Stromal cell of bone marrow (primary cell): ENCODE measurements at places on chromosomes 3 and 15.

- DNase-seq, result no peak
These were observed 9.3 kb downstream of the PSTPIP1 start for GRCh38 chr15:77004189-77004588.

DNA sequence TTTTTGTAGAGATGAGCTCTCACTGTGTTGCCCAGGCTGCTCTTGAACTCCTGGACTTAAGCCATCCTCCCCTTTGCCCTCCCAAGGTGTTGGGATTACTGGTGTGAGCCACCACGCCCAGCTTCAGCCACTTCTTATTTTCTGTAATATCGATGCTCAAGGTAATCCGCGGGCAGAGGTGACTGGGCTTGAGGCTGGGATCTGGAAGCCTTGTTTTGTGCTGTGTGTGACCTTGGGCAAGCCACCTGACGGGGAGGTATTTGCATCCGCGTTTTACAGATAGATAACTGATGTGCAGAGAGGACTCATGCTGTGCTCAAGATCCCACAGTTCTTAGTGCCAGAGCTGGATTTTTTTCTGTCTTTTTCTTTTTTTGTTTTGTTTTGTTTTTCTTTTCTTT is 27.8 kb upstream of the SEMA4B start:
- no peak for DNase-seq

DNA sequence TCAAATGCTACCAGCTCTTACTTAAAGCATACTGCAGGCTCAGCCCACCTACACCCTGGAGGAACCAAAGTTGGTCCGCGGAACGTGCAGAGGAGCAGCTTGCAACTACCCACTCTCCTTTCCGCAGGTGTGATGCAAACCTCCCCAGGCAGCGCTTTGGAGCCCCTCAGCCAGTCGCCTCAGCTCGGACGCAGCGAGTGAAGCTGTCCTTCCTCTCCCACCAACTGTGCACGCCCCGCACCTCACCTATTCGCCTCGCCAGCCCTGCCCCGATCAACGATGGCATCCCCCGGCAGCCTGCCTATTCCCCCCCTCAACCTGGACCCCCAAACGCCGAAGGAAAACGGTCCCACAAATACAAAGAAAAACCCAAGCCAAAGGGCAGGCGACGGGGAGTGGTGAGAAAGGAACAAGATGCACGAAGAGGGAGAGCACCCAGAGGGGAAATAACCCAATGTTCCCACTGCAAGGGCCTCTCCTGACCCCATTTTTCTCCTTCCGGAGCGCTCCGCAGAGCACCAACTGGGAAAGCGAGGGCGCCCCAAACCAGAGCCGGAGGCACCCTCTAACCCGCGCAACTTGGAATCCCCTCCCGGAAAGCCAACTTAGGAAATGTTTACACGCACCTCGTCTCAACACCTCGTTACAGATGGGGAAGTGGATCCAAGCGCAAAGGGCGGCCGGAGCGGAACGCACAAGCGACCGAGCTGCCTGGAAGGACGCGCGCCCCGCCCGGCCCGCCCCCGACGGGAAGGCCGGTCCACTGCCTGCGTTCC is 665 bp downstream of the GLB1 start:
- DNase-seq, result no peak

GRCh38 chr3:175885231-175885766 is 1026.2 kb downstream of the NAALADL2 start:
- no peak for DNase-seq

GRCh38 chr3:4449043-4449805 is 17.8 kb downstream of the SUMF1 start:
- DNase-seq, result no peak

DNA sequence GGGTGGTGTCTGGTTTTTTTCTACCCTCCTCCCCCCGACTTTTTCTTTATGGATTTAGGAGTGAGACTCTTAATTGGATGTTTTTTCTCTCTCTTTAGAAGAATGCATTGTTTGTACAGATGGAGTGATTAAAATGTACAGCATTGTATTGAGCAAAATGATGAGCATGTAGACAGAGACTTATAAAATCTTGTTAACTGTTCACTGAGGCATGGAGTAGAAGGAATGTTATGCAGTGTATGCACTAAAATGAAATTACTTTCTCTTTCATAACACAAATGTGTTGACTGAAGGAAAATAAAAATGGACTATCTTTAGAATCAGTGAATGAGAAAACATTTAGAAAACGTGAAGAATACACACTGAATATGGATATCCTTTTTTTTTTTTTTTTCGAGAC is 39.8 kb downstream of the ZFAND6 start:
- DNase-seq, result no peak

- no peak for DNase-seq
These were observed 60.9 kb upstream of the CDV3 start for GRCh38 chr3:133512416-133513089.

DNA sequence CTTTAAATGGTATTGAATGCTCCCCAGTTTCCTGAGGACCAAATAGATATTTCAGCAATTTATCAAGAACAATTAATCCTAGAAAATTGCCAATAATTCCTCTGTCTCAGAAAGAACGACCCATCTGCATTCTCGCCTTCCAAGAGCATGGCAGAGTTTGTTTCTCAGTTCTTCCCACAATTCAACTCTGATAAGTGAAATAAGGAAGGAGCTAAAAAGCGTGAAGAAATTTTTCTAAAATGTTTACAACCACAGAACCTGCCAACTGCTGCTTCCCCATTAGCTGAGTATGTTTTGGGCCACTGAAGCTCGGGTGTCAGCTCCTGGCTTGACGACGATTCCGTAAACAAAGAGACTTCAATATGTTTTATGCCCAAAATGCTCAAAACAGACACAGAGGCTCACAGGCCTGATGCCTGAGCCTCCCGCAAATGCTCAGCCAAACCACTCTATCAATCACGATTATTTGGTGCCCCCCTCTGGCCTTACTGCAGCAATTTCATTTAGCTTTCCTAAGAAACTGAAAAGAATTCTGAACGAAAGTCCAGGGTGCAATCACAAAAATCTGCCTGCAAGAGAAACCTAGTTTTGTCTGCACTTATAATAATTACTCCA is 259.2 kb upstream of the CCDC54 start:
- peak; percentile 76 for DNase-seq

GRCh38 chr3:159913712-159914414 is 74.8 kb upstream of the IL12A start:
- no peak for DNase-seq

DNA sequence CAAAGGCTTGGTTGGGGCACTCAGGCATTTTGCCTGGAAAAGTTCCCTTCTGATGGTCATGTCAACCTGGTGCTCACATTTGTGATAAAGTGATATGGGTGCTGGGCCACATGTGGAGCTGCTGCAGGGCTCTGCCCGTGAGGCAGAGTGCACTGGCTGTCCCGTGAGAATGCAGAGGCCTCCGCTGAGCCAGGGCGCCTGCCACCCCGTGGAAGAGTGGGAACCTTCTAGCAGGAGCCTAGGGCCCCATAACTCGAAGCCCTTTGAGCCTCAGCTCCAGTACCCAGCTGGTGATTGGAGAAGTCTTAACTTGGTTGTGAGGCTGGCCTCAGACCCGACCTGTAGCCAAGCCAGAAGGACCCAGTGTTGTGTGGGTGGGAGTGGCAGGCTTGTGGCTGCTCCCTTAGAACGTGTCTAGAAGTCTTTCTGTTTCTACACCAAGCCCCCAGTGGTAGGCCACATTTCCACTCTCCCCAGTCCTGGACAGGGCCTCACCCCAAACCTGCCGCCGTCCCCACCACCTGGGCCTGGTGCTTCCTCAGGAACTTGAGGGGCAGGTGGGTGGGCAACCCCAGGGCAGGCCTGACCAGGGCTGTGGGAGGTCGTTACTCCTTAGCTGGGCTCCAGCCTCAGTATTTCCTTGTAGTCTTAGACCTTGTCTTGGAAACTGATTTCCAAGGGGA is 19.7 kb downstream of the SEC61A1 start:
- no peak for DNase-seq

DNA sequence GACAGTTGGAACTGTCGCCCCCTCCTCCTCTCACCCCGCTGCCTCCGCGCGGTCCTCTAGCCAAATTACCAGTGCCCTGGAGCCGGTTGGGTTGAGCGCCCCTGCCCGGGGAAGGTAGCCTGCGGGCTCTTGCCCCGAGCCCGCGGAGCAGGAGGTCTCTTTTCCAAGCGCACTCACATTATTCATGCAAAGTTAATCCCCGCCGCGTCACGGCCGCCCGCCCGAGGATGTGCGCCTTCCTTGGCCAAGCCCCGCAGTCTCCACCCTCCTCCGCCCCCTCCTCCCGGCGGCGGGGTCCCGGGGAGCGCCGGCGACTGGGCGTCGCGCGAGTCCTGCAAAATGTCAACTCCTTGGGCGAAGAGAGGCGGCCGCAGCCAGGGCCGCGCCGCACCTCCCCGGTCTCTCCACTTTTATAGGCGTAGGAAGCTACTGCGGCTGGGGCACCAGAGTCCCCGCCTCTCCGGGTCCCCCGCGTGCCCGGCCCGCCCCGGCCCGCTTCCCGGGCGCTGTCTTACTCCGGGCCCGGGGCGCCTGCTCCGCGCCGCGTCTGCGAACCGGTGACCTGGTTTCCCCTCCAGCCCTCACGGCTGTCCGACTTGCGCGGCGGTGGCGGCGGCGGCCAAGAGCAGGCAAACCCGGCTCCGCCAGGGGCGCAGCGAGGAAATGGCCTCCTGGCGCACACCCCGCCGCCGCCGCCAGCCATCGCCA is at the start of gene THRB:
Gene THRB, minus strand, starts transcription at position 233 of the 708 bp plus-strand sequence.
- no peak for DNase-seq

DNA sequence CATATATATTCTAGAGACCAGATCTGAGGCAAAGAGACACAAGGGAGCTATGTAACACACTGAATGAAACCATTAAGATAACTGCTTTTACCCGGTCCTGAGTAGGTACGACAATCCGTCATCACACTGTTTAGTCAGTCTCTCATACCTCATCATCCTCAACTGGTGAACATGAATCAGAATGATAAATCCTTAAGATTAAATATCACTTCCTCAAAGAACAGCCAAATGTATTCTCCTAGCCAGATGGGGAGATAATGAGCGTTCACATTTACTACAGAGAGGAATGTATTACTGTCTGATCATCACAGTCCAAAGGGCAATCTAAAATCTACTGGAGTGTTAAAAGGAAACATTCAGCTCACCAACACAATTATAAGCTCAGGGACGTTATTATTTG is 319.4 kb upstream of the STAC start:
- DNase-seq, result no peak

DNA sequence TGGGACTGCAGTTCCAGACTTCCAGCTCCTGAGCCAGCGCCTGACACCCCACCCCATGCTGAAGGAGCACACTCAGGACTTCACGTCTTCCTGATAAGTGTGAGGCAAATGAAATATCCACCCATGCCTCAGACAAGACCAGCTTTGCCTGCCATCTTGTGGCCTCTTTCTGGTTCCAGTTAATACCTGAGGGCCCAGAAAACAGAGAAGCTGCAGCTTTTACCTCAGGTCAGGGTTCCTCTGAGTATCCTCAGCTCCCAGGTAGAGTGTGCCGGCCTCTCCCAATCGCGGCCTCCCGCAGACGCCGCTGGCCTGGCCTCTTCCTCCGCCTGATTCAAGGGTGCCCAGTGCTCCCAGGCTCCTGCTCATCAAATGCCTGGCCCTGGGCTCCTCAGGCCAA is 5.1 kb upstream of the KLHL6 start:
- peak; percentile 2 for DNase-seq

DNA sequence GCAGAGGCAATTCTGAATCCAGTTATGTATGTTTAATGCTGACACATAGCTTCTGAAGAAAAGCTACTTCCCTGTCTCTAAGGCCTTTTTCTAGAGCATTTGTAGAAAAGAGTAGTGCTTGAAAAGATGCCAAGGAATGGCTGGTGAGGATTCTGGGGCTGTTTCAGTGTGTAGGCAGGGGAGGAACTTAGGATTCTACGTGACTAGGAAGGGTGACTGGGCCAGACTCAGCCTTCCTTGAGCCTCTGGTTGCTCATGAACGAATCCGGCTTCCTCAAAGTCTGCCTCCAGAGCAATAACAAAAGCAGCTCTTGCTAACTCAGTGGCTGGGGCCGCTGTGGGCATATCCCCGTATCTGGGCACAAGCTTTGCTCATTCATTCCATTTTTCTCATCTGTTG is 104.8 kb upstream of the WNT5A start:
- DNase-seq, result no peak

GRCh38 chr3:2873986-2874385 is 236.2 kb downstream of the IL5RA start:
- DNase-seq, result no peak

GRCh38 chr3:146865175-146865755 is 260.1 kb upstream of the PLSCR5 start:
- DNase-seq, result no peak

DNA sequence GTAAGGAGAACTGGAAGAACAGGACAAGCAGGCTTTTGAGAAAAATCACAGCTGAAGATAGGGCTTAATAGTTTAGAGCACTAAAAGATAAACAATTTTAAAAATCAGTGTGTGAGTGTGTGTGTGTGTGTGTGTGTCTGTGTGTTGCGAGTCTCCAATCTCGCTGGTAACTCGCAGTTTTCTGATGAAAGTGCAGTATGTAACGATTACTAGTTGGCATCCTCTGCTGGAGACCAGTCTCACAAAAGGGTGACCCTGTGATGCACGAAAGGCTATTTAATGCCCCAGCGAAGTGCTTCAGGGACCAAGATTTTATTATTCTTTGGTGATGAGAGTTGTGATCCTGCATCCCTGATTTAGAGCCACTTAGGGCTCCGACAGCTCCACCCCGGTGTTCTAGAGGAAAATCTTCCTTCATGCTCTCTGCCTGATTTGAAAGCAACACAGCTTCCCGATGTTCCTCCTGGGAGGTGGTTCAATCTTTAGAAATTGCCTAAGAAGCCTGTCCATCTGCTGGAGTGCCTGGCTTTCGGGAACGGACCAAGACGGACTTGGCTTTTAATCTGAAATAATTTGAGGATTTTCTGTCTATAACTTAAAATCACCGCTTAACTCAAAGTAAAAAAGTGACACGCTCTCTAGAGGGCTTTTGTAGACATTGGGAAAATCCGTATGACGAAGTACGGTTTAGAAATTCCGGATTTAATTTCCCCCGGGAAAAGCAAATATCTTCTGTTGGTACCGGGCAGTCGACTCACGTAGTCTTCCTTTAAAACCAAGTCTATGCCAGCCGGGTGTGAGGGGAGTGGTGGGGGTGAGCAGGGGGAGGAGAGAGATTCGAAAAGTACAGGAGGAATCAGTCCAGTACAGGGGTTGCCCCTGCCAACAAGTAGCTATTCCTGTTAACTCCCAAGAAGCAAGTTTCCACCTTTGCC is 1.1 kb upstream of the ALCAM start:
- DNase-seq, result peak; percentile 61

DNA sequence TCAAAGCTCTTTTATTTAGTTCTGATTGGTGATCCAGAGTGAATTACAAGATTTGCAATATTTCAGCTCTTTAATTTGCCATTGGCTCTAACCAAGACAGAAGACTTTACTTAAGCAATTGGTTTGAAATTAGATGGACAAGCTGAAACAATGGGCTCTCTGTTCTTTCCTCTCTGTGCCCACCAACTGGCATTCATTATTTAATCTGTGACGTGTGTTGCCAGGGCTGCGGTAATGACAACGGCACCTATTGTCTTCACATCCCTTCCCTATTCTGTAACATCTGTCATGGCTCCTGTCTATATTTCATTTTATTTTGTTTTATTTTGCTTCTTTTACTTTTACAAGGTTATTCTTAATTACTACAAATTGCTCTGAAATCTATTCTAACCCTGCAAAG is 33.9 kb downstream of the PLD1 start:
- DNase-seq, result no peak
